ENCODE measurements at places on chromosomes 12 and 14. TPM values are rescaled to one million over a fixed set of nuclear protein-coding genes. Genes with fewer than 3 reads are reported as not detected.
A peak's percentile ranks its signal among the peaks of the same experiment; 100 is the strongest.

DNA sequence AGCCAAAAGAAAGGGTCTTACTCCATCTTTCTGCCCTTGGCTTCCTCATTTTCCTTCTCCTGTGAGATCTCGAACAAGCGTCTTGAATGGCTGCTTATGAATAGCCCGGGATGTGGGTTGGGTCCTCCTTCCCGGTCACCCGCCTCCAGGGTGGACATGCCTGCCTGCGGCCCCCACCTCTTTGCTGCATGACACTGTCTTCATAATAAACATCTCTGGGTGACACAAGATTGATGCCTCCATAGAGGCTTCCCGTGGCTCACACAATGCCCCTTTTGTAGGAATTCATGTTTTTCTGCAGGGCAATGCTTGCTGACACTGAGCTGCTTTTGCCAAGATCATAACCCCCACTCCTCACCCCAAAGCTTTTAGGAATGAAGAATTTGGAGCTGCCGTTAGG lies 125.9 kb downstream of the ZNF664 start:
- H3K4me3 ChIP-seq = no peak overlapping the region
- no peaks in the 10 kb centered on the region for H3K4me1 ChIP-seq
- H3K27ac ChIP-seq = no peak overlapping the region
- DNase-seq = no peak

- H3K27ac ChIP-seq = no peak overlapping the region
- no peaks in the 10 kb centered on the region for H3K27me3 ChIP-seq
- no peaks in the 10 kb centered on the region for H3K4me1 ChIP-seq
- no peak for DNase-seq
- no peaks in the 10 kb centered on the region for H3K36me3 ChIP-seq
Measured at GRCh38 chr12:597926-598568, 65.2 kb downstream of the NINJ2 start.

DNA sequence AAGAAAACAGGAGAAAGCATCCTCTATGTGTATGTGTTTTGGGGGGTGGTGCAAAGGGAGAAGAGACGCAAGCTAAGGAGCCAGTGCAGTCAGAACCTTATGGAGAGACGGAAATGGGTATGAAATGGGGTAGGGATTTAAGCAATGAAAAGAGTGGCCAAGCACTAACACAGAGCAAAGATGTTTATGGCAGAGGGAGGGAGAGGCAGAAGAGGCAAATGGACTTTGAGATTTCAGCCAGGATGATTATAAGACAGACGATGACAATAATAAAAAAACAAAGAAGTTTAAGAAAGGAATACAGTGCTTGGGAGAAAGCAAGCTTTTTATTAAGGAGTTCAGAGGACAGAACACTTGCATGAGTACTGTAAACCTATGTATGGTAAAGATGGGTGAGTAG lies 44.6 kb downstream of the DCAF5 start:
- no peak overlapping the region for H3K27ac ChIP-seq
- no peaks in the 10 kb centered on the region for H3K4me1 ChIP-seq
- no peaks in the 10 kb centered on the region for H3K27me3 ChIP-seq
- DNase-seq = no peak

DNA sequence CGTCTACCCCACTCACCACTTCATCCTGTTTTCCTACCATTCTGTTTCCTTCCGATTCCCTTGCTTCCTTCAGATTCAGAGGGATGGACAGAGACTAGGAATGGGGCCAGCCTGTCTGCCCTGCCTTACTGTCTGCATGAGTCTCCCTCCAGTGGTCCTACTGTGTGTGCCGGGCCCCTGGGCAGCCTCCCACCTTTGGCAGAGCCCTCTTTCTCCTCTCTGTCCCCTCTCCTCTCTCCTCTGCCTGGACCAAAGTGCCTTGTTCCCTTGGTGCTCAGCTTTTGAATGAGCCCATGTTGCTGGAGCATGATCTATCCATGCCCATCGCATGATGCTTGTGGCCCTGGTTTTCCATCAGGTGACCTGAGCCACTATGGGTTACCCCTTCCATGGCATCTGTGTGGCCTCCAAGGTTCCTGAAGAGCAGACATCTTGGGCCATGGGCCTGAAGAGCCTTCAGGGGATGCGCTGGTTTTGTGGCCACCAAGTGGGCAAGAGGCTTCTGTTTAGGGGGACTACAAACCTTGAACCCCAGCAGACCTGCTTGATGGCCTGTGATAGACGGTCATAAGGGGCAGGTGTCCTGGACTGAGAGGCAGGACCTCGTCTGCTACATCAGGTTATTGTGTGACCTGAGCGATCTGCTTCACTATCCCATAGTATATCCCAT lies 54.2 kb upstream of the BCL11B start:
- H3K27me3 ChIP-seq = peaks cover 18% of the 10 kb centered on the region
- H3K27ac ChIP-seq = no peak overlapping the region
- no peak for DNase-seq

DCP1B gene
- total RNA-seq = 22.0 TPM

RGS6 gene
- total RNA-seq = not detected

CLEC4E gene
- total RNA-seq = not detected

- H3K4me1 ChIP-seq = no peaks in the 10 kb centered on the region
- H3K27me3 ChIP-seq = no peaks in the 10 kb centered on the region
- no peak overlapping the region for H3K27ac ChIP-seq
- no peak overlapping the region for H3K4me3 ChIP-seq
Measured at GRCh38 chr12:127270193-127270592, 996.8 kb upstream of the TMEM132C start.

DNA sequence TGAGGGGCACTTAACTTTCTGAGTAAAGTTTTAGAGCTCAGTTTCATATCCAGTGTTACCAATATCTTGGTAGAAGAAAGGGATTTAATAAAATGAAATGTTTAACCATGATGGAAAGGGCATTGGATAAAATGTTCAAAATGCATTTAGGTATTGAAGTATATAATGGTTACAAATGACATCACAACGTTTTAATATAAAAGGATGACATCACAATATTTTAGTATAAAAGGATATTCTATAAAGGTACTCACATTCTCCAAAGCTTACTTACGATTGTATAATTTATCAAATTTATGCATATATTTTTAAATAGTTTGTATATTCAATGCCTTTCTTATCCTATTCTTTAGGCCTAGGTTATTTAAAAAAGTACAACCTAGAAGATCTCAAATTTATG lies 226.1 kb downstream of the PPFIA2 start:
- H3K4me1 ChIP-seq = no peaks in the 10 kb centered on the region
- H3K27ac ChIP-seq = no peak overlapping the region
- H3K27me3 ChIP-seq = no peaks in the 10 kb centered on the region
- no peaks in the 10 kb centered on the region for H3K36me3 ChIP-seq
- H3K4me3 ChIP-seq = no peak overlapping the region
- no peak for DNase-seq

GRCh38 chr12:96241846-96242256 lies 47.7 kb downstream of the ELK3 start:
- H3K4me3 ChIP-seq = peak overlapping the region; percentile 44
- peak overlapping the region; percentile 99 for H3K27ac ChIP-seq
- peaks cover 32% of the 10 kb centered on the region for H3K4me1 ChIP-seq
- no peaks in the 10 kb centered on the region for H3K27me3 ChIP-seq
- no peak for DNase-seq

DNA sequence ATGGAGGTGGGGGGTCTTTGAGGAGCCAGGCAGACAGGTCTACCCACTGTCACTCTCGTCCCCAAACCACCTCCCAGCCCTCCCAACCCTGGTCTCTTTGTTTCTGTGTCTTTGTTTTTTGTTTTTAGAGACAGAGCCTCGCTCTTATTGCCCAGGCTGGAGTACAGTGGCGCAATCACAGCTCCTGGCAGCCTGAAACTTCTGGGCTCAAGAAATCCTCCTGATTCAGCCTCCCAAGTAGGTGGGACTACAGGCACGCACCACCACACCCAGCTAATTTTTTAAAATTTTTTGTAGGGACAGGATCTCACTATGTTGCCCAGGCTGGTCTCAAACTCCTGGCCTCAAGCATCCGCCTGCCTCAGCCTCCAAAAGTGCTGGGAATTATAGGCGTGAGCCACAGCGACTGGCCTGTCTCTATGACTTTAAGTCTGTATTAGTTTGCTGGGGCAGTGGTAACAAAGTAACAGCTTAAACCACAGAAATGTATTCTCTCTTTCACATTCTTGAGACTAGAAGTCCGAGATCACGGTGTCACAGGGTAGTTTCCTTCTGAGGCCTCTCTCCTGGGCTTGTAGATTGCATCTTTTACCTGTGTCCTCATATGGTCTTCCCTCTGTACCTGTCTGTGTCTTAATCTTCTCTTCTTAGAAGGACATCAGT lies 26.1 kb downstream of the DTX1 start:
- H3K27ac ChIP-seq = no peak overlapping the region
- no peak overlapping the region for H3K4me3 ChIP-seq
- peaks cover 2% of the 10 kb centered on the region for H3K36me3 ChIP-seq
- H3K4me1 ChIP-seq = peaks cover 57% of the 10 kb centered on the region
- DNase-seq = no peak

CLEC1B gene
- total RNA-seq = not detected

- no peaks in the 10 kb centered on the region for H3K27me3 ChIP-seq
- no peaks in the 10 kb centered on the region for H3K4me1 ChIP-seq
- no peaks in the 10 kb centered on the region for H3K36me3 ChIP-seq
- no peak overlapping the region for H3K27ac ChIP-seq
- DNase-seq = no peak
- no peak overlapping the region for H3K4me3 ChIP-seq
Measured at GRCh38 chr12:19008102-19008501, 121.4 kb upstream of the PLEKHA5 start.

DNA sequence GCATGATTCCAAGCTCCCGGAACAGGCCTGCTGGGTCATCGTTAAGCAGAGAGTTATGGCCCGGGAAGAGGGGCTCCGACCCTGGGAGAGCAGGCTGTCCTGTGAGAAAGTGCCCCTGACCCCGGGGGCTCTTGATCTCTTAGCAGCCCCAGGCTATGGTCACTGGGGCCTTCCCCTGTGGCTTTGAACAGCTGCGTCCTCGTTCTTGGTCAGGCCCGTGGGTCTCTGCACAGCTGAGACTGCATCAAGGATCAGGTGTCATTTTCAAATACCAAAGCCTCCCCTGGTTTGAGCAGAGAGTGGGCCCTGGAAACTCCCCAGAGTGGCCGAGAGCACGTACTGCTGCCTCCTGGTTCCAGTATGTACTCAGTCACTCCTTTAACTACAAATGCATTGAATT lies 114.8 kb downstream of the ESRRB start:
- no peak overlapping the region for H3K27ac ChIP-seq
- H3K4me3 ChIP-seq = no peak overlapping the region
- H3K36me3 ChIP-seq = no peaks in the 10 kb centered on the region

DNA sequence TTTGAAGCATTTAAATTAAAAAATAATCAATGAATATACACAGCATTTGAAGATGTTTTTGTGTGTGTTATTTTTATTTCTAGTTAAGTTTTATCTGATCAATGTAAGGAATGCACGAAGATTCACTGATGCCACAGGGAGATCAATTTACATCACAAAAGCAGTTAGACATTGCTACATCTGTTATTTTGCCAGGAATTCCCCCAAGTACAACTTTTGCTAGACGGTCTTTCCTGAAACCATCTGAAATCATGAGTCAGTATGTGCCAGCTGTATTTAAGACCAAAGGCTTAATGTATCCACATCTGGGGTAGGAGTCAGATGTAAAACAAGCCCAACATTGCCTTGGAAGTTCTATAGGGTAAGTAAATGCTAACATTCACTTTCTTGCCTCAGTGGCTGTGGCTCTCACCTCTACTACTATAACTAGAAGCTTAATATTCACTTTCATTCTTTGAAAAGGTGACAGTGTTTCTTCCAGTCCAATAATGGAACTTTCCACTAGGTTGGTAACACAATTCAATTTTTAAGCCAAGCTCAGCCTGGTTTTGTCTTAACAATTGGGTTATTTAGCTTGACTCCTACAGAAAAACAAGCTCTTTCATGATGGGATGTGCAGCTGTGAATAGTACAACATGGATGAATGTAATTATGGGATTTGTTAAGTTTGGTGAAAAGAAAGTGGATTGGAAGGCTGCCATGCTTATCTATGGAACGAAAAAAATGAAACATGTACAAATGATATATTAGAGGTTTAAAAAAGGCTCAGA lies 385.4 kb upstream of the TMEM132C start:
- DNase-seq = no peak
- H3K4me3 ChIP-seq = no peak overlapping the region
- no peaks in the 10 kb centered on the region for H3K27me3 ChIP-seq
- no peaks in the 10 kb centered on the region for H3K4me1 ChIP-seq

DNA sequence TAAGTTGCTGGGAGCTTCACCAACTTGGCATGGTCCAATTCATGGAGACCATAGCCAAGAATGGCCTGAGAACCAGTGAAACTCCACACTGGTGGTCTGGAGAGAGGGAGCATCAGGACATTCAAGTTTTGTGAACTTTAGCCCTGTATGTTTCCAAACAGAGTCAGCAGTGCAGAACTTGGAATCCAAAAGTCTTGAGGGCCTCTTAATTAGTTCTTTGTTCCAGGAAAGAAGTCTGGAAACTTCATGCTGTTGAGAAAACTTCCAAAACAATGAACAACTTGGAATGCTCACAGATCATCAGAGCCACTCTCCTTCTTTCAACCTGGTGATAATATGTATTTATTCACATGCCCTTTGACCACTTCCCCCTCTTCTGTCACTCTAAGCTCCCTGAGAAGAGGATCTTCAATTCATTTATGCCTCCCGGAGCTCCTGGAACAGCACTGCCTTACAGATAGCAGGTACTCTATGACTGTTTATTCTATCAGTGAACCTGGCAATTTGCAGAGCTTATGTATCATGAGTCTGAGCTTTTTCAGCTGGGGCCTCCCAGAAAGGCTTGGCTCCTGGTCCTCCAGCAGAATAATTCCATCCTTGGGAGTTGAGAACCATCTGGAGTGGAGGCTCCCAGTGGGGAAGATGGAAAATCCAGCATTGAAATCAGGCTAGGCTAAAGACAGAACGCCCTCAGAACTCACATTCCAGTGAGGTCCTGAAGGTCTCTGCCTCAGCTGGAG lies 191.4 kb downstream of the KTN1 start:
- H3K4me3 ChIP-seq = no peak overlapping the region
- H3K27me3 ChIP-seq = no peaks in the 10 kb centered on the region
- H3K27ac ChIP-seq = no peak overlapping the region
- no peaks in the 10 kb centered on the region for H3K4me1 ChIP-seq

GRCh38 chr12:110932046-110932445 lies 11.7 kb upstream of the MYL2 start:
- no peak overlapping the region for H3K4me3 ChIP-seq
- no peak for DNase-seq
- H3K27ac ChIP-seq = no peak overlapping the region

GRCh38 chr14:100042286-100042685 lies 22.9 kb upstream of the EVL start:
- H3K4me3 ChIP-seq = no peak overlapping the region
- no peak overlapping the region for H3K27ac ChIP-seq
- no peaks in the 10 kb centered on the region for H3K36me3 ChIP-seq
- no peak for DNase-seq
- no peaks in the 10 kb centered on the region for H3K27me3 ChIP-seq
- no peaks in the 10 kb centered on the region for H3K4me1 ChIP-seq

GRCh38 chr14:69685218-69685616 lies 73.8 kb downstream of the SUSD6 start:
- H3K27ac ChIP-seq = peak overlapping the region; percentile 45
- DNase-seq = no peak
- H3K36me3 ChIP-seq = no peaks in the 10 kb centered on the region
- H3K4me3 ChIP-seq = no peak overlapping the region

Data from T-cell (primary cell).